ENCODE measurements at places on chromosomes 11 and 22. TPM values are rescaled to one million over a fixed set of nuclear protein-coding genes. Genes with fewer than 3 reads are reported as not detected.

The OR8B4 gene
- total RNA-seq, result not detected

DNA sequence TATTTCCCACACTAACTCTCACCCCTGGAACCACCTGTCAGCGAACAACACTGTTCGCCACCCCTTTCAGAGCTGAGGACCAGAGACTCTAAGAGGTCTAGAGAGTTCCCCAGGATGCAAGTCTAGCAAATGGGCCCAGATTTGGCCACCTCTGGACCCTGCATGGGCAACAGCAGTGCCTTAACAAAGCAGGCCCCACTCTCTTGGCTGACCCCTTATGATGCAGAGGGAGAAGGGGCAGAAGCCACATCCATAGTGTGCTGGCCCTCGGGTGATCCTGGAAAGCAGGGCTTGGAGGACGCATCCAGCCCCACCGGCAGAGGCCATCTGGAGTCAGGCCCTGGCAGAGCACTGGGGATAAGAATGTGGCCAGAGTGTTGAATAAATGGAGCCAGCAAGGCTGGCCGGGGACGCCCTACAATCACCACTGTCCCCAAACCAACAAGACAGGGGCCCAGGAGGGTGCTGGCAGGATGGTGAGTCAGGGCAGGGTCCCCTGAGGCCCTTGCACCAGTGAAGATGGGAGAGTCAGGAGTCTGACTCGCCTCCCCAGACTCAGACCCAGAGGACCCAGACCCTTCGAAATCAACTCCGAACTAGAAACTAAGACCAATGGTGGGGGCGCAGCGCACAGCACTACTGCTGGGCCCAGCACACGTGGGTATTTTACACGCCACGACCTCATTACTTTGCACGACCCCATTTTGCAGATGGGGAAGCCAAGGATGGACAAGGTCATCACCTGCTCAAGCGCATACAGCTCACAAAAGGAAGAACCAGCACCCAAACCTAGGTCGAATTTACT lies 6.5 kb downstream of the CSNK1E start:
- DNase-seq, result peak; percentile 31

The RIBC2 gene
- total RNA-seq, result 5.5 TPM

DNA sequence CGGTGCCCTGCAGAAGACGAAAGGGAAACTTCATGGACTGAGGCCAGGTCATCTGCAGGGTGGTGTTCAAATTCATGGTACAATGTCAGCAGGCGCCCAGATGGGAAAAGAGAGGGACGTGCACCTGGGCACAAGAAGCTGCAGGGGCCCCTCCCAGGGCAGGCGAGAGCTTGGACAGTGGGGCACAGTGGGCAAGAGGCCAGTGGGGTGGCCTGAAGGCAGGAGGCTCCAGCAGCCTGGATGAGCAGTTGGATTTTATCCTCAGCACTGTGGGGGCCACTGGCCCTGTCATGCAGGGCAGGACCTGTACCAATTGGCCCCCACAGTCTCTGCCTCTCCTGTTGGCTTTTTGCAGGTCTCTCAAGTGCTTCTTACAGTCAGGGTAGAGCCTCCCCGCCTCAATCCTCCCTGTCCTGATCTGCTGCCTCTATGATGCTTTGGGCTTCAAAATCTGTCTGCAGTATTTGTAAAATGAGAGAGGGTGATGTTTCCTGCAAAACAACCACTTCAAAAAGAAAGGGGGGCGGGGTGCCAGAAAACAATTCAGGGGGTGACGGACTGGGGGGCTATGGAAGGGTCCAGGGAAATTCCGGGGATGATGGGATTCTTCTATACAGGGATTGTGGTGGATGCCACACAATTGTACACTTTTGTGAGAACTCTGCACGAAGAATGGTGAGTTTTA lies 1.7 kb upstream of the BID start:
- DNase-seq, result no peak
